ENCODE measurements at places on chromosomes 2 and 18. TPM values are rescaled to one million over a fixed set of nuclear protein-coding genes. Genes with fewer than 3 reads are reported as not detected.

- H3K4me1 ChIP-seq, result no peaks in the 10 kb centered on the region
- H3K27me3 ChIP-seq, result peaks cover 19% of the 10 kb centered on the region
- peaks cover 16% of the 10 kb centered on the region for H3K36me3 ChIP-seq
- DNase-seq, result no peak
- no peak overlapping the region for H3K4me3 ChIP-seq
- no peak overlapping the region for H3K27ac ChIP-seq
Observed at GRCh38 chr2:161019311-161019710, 140.9 kb upstream of the TANK start.

DNA sequence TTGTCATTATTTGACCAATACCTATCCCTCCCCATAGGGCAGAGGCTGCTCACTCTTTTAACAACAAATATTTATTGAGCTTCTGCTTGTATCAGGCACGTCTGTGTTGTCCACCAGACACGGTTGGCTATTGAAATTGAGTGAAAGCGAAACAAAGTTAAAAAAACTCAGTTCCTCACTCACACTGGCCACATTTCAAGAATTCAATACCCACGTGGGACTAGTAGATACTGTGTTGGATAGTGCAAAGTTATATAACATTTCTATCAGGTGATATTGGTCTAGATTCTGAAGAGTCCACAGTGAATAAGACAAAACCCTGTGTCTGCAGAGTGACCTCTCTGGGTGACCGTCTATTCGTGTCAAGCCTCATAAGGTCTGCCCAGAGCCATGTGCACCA, 43.9 kb upstream of the GALR1 start:
- peaks cover 29% of the 10 kb centered on the region for H3K4me1 ChIP-seq
- no peak for DNase-seq
- no peaks in the 10 kb centered on the region for H3K36me3 ChIP-seq
- no peaks in the 10 kb centered on the region for H3K27me3 ChIP-seq
- H3K4me3 ChIP-seq, result no peak overlapping the region
- H3K27ac ChIP-seq, result no peak overlapping the region

DNA sequence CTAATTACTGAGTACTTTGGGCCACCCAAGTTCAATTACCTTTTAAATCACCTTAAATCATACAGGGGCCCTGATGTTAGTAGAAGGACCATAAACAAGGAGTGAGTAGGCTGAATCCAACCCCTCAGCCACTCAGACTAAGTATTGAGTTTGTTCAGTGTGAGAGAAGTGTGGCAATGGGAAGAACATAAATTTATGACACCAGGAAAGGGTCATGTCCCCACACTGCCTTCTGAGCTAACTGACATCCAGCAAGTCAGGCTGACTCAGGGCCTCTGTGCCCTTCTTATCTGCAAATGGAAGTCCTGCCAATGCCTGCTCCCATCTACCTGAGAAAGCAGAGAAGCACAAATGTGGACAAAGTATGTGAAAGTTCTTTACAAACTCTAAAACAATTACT, 12.9 kb downstream of the PLEKHM3 start:
- H3K36me3 ChIP-seq, result no peaks in the 10 kb centered on the region
- no peak overlapping the region for H3K4me3 ChIP-seq
- no peak overlapping the region for H3K27ac ChIP-seq
- DNase-seq, result no peak
- no peaks in the 10 kb centered on the region for H3K27me3 ChIP-seq

DNA sequence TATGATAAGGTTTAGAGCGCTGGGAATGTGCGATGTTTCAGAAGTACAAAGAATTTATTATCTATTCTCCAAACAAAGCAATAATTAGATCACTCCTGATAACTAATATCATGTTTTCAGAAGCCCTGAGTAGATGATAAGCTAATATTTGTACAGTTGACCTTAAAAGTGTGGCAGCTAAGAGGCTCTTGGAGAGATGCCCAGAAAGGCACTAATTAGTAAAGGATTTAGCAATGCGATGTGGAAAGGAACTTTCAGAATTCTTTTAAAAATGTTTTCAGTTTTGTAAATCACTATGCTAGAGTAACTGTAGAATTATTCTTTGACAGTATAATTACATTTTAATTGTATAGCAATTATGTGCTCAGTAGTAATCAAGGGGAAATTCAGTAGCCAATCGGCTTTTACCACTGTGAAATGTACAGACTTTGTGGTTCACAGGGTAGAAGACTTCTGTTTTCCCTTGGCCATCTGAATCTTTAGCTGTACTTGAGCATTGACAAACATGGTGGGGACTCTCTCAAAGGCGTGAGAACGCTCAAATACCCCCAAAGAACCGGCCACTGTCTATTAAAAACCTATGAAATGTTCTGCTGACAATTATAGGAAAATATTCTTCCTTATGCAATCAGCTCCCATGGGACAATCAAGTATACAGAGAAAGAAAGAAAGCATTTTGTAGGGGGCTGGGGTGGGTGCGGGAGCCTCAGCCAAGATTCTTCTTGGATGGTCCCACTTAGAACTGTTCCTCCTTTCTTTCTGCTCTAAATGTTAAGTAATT, 262.8 kb upstream of the AGAP1 start:
- no peak overlapping the region for H3K27ac ChIP-seq
- H3K4me1 ChIP-seq, result no peaks in the 10 kb centered on the region
- no peaks in the 10 kb centered on the region for H3K36me3 ChIP-seq
- H3K27me3 ChIP-seq, result peaks cover 64% of the 10 kb centered on the region

DNA sequence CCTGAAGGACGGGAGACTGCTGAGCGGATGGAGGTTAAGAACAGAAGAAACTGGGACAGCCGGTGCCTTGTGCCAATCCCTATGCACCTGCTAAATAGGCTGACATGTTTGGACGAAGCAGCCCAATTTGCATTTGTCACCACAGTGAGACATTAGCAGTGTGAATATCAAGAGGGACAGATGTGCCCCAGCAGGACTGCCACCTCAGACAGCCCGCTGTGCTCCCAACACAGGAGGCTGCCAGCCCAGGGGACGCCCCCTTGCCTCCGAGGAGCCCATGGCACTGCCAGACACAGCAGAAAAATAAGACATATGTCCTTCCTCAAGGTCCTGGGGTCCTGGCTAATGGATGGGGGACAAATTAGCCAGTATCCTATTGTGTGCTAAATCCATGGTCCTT, 306.7 kb upstream of the POU3F3 start:
- no peak for DNase-seq
- no peaks in the 10 kb centered on the region for H3K36me3 ChIP-seq
- H3K27ac ChIP-seq, result no peak overlapping the region
- H3K4me3 ChIP-seq, result no peak overlapping the region

DNA sequence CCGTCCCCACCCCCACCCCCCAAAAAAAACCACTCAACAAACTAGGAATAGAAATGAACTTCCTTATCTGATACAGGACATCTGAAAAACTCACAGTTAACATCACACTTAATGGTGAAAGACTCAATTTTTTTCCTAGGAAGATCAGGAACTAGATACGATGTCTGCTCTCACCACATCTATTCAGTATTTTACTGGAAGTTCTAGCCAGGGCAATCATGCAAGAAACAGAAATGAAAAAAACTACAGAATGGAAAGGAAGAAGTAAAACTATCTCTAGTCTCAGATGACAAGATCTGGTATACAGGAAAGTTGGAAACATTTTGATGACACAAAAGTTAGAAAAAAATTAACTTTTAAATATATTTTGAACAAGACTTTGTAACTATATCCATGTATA, 114.4 kb upstream of the FZD5 start:
- no peak overlapping the region for H3K4me3 ChIP-seq
- no peaks in the 10 kb centered on the region for H3K4me1 ChIP-seq

DNA sequence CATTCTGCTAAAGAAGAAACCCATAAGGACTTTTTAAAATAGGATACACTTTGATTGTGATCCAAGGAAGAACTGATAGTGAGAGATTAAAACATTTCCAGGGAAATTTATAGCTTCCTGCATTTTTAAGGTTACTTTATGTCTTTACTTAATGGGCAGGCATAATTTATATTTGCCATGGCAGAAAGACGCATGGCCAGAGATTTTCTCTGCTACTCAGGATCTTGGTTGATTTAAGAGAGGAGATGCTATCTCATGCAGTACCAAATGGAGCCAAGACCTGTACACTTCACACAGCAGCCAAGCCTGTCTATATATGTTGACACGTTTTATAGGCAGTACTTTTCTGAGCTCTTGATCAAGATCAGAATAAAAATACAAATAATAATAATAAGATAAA, 60.9 kb upstream of the NT5C1B start:
- no peaks in the 10 kb centered on the region for H3K4me1 ChIP-seq
- DNase-seq, result no peak
- no peak overlapping the region for H3K27ac ChIP-seq

GRCh38 chr2:86636842-86637241, 13.2 kb upstream of the RNF103 start:
- H3K27ac ChIP-seq, result no peak overlapping the region
- peaks cover 5% of the 10 kb centered on the region for H3K36me3 ChIP-seq
- no peaks in the 10 kb centered on the region for H3K4me1 ChIP-seq
- no peak overlapping the region for H3K4me3 ChIP-seq

GRCh38 chr2:126115975-126116374, 540.0 kb upstream of the GYPC start:
- H3K36me3 ChIP-seq, result no peaks in the 10 kb centered on the region
- H3K27me3 ChIP-seq, result no peaks in the 10 kb centered on the region
- H3K27ac ChIP-seq, result no peak overlapping the region
- no peak overlapping the region for H3K4me3 ChIP-seq

DNA sequence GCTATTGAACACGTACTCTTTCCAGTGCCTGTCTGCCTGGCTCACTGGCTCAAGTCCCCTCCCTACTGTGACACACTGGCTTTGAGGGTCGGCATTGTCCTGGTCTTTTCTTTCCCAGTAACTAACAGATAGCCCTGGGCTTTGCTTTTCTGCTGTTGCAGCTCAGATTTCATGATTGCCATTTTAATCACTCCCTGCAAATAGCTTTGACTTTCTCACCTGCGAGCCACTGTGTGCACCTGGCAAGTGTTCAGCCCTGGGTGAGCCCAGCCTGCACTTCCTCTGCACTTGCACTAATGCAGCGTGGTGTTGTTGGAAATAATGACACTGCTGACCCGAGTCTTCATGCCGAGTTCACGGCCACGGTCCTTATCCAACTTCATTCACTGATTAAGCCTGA, 52.9 kb downstream of the DCDC2C start:
- H3K4me1 ChIP-seq, result no peaks in the 10 kb centered on the region
- H3K4me3 ChIP-seq, result no peak overlapping the region
- no peak for DNase-seq
- peaks cover 21% of the 10 kb centered on the region for H3K27me3 ChIP-seq
- no peaks in the 10 kb centered on the region for H3K36me3 ChIP-seq

DNA sequence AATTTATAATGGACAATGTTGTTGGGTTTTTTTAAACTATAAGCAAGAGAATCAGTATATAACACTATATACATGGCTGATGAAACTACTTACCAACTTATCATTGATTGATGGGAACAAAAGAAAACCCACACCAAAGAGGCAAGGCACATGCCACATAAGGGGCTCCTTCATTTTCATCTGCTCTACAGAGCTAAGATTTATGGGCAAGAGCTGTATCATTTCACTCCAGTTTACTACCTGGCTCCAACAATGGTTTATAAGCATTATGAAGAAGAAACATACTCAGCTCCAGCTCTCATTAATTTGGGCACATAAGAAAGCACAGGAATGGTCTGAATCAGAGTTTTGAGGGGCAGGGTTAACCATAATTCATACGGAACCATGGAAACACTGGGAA, 283.3 kb downstream of the AGPS start:
- H3K27ac ChIP-seq, result no peak overlapping the region
- no peak overlapping the region for H3K4me3 ChIP-seq
- H3K4me1 ChIP-seq, result peaks cover 2% of the 10 kb centered on the region
- DNase-seq, result no peak
- H3K27me3 ChIP-seq, result peaks cover 12% of the 10 kb centered on the region

- peak overlapping the region; percentile 84 for H3K27ac ChIP-seq
- H3K36me3 ChIP-seq, result peaks cover 9% of the 10 kb centered on the region
- H3K27me3 ChIP-seq, result no peaks in the 10 kb centered on the region
- peak overlapping the region; percentile 43 for H3K4me3 ChIP-seq
- DNase-seq, result no peak
Observed at GRCh38 chr2:143698352-143698751, 569.1 kb downstream of the ARHGAP15 start.

- H3K4me3 ChIP-seq, result no peak overlapping the region
- H3K4me1 ChIP-seq, result no peaks in the 10 kb centered on the region
- H3K27ac ChIP-seq, result no peak overlapping the region
- H3K27me3 ChIP-seq, result peaks cover 25% of the 10 kb centered on the region
Observed at GRCh38 chr2:151927501-151928221, 99.4 kb upstream of the ARL5A start.

DNA sequence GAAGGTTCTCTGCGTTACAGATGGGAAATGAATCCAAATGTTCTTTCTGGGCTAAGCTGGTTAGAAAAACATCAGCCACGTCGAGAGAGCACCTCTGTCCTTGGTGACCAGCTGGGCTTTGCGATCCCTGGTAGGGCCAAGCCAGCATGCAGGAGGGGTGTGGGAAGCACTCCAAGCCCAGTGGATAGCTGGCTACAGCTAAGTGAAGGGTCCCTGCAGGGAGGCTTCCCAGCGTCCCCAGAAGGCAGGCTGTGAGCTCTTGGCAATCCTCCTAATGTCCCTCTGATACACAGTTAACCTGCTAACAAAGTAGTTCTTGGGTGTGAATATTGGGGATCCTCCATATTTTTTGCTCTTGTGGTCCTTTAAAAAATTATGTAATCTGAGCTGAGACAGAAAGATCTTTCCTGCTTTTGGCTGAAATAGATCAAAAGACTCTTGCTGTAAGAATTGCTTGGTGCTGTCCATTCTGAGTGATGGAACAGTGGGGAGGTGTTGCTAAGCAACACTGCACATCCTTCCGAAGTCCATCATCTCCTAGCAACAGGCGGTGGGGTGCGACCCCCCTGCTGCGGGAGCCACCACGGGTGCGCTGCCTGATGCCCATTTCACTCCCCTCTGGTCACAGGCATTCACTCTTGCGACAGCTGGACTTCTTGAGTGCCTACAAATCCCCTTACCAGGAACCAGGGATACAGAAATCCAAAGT, 88.5 kb upstream of the UXS1 start:
- H3K36me3 ChIP-seq, result no peaks in the 10 kb centered on the region
- H3K27me3 ChIP-seq, result peaks cover 8% of the 10 kb centered on the region
- H3K4me3 ChIP-seq, result no peak overlapping the region
- H3K4me1 ChIP-seq, result no peaks in the 10 kb centered on the region

GRCh38 chr18:79682894-79683625, 3.5 kb downstream of the CTDP1 start:
- peak overlapping the region; percentile 56 for H3K4me3 ChIP-seq
- H3K4me1 ChIP-seq, result peaks cover 63% of the 10 kb centered on the region
- peak overlapping the region; percentile 69 for H3K27ac ChIP-seq
- no peak for DNase-seq
- peaks cover 5% of the 10 kb centered on the region for H3K36me3 ChIP-seq

The TRMT61B gene
- 22.3 TPM for total RNA-seq

The CD8B2 gene
- 0.61 TPM for total RNA-seq

The ST8SIA5 gene
- 1.0 TPM for total RNA-seq

The SLC38A11 gene
- not detected for total RNA-seq

The CXCR2 gene
- total RNA-seq, result 0.47 TPM

The UGT1A5 gene
- not detected for total RNA-seq

The LCT gene
- total RNA-seq, result 0.33 TPM

The RNF149 gene
- total RNA-seq, result 123 TPM

The NT5C1B gene
- not detected for total RNA-seq

The PPP1R7 gene
- 54.8 TPM for total RNA-seq

The ZNF804A gene
- total RNA-seq, result 0.08 TPM

The RGPD4 gene
- total RNA-seq, result not detected
